Urinary bladder (tissue), 4 donors: ENCODE measurements at places on chromosomes 13 and 19. TPM values are rescaled to one million over a fixed set of nuclear protein-coding genes. Genes with fewer than 3 reads are reported as not detected.

ZNF560 gene
- polyA plus RNA-seq, result 0.08 TPM

ADGRE1 gene
- 0.10 TPM for polyA plus RNA-seq

SIGLEC8 gene
- 0.61 TPM for polyA plus RNA-seq

DZIP1 gene
- polyA plus RNA-seq, result 22.9 TPM

ZNF540 gene
- 6.2 TPM for polyA plus RNA-seq

KLK4 gene
- not detected for polyA plus RNA-seq

WDR88 gene
- polyA plus RNA-seq, result not detected

ZNF329 gene
- polyA plus RNA-seq, result 9.4 TPM

GJB6 gene
- polyA plus RNA-seq, result 2.8 TPM

ASF1B gene
- polyA plus RNA-seq, result 1.2 TPM

C19orf38 gene
- polyA plus RNA-seq, result 2.4 TPM
